ENCODE measurements at places on chromosomes 2 and 18.

- no peak for DNase-seq
Observed at GRCh38 chr2:239953418-239954061, 71.6 kb downstream of the NDUFA10 start.

DNA sequence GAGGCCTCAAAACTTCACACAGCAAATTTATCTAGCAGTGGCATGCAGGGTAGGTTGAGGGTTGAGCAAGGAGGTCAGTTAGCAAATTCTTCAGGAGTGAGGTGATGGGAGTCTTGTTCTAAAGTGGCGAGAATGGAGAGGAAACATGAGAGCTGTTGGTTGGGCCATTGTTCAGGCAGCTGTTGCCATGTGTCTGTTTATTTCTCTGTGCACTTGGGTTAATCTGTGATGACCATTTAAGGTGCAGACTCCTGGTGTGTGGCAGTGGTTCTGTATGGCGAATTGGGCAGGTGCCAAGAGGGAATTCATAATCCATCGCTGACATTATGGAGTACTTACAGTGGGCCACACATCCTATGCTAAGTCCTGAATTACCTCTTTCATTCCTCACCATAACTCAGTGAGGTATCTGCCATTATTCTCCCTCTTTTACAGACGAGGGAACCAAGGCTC lies 30.4 kb downstream of the TMEM178A start:
- DNase-seq = no peak

GRCh38 chr2:209391776-209392401 lies 32.0 kb upstream of the MAP2 start:
- DNase-seq = no peak

DNA sequence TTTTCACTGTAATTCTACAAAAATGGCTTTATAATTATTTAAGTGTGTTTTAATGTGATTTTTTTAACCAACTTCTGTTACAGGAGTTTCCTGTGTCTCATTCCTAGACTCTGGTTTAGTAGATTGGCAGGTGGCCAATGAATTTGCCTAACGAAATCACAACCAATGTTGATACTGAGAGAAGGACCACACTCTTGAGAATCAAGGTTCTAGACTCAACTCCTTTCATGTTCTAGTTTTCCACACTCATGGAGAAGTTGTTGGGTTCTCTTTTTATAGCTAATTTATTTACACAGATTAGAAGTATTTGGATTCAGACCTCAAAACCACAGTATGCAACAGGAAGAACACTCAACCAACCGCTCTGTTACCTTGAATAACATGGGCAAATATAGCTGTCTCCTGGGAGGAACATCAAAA lies 22.6 kb upstream of the USP34 start:
- no peak for DNase-seq

- DNase-seq = no peak
Observed at GRCh38 chr2:1804865-1805264, 60.5 kb upstream of the PXDN start.

- DNase-seq = no peak
Observed at GRCh38 chr2:230987137-230988020, 8.5 kb upstream of the SPATA3 start.

DNA sequence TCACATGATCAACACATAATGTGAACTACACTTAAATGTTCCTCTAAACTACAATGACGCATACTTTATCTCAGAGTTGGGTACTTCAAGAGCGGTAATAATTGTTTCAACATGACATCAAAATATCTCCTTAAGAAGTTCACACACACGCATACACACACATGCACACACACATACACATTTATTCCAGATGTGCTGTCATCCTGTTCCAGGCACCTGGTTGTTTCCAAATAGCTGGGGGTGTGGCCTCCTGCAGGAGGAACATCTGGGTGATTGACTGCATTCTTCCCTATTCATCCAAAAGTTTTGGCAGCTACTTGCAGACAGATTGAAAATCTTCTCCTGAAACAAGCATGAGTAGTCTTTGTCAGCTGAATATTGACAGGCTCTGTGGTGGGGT lies 37.9 kb upstream of the PIK3C3 start:
- no peak for DNase-seq

DNA sequence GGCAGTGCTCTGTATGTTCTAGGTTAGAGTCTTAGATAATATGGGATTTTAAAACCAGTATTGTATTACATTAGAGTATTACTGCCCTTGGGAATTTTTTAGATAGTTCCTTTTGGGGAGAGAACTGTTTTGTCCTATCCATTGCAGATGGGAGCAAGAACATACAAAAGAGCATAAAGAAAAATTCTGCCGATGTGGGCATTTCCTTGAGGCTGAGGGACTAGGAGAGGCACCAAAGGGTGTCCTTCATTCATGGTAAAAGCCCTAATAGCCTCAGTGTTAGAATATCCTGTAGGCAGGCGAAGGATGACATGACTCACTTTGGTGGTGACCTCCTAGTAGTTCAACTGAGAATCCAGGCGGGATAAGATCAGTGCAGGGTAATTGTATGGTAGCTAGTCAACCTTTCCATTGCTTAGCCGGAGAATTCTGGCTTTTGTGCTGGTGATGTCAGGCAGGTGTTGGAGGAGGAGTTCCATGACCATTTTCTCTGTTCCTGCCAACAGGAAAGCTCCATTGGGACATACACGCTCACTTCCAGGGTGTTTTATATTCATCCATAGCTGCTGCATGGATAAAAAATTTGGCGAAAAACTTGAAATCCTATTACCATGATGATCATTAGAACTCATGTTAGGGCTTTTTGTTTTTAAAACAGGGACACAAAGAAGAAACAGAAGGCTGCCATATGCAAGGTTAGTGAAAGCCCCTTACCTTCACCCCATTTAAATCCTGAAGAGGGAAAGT lies 28.1 kb downstream of the EPAS1 start:
- DNase-seq = no peak

DNA sequence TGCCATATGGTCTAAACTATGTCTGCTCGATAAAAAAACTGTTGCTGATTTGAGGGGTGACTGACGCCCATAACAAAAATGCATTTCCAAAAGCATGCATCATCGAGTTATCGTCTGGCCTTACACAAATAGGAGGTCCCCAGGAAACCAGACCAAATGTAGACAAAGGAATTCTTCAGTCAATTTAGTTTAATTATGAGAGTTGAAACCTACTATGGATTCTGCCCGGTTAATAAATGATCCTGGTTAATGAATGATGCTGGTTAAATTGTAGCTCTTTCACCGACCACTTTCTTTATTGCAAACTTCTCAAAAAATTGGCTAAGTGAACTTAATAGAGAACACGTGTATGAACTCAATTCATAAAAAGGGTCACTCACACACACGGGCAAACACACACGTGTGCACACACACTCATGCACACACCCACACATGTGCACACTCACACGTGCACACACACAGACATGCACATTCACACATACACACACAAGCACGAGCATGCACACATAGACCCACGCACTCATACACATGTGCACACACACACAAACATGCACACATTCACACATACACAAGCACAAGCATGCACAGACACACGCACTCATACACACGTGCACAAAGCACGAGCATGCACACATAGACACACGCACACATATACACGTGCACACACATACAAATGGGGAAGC lies 59.0 kb upstream of the SALL3 start:
- DNase-seq = no peak

DNA sequence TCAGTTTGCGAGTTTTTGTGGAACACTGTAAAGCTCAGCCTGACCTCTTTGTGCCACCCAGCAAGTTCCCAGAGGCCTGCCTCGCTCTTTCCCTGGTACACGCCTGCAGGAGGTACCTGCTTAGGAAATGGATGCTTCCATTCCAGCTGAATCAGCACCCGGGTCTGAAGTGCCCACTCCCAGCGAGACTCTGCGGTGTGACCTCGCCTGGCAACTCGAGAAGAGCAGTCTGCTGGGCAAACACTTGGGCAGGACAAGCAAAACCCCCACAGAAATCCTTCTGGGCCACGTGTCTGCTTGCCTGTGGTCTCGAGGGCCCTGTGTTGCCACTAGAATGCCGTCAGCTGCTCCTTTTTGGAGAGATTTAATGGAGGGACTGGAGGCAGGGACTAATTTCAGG lies 127.6 kb downstream of the MAPK4 start:
- no peak for DNase-seq

DNA sequence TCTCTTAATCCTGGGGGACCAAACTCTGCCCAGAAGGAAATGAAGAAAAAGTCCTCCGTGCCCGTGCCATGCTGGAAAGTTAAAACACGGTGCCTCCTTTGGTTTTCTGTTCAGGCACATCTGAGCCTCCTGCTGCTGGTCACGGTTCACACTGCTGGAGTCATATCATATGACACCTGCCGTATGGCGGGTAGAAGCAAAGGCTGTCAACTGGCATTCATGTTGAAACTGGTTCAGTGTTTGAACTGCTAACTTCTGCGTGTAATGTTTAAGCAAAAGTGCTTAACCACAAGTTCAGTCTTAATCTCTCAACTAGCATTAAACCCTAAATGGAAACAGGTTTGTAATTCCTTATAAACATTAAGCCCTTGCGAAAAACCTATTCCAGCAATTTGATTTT lies 3.1 kb downstream of the STK39 start:
- DNase-seq = no peak

DNA sequence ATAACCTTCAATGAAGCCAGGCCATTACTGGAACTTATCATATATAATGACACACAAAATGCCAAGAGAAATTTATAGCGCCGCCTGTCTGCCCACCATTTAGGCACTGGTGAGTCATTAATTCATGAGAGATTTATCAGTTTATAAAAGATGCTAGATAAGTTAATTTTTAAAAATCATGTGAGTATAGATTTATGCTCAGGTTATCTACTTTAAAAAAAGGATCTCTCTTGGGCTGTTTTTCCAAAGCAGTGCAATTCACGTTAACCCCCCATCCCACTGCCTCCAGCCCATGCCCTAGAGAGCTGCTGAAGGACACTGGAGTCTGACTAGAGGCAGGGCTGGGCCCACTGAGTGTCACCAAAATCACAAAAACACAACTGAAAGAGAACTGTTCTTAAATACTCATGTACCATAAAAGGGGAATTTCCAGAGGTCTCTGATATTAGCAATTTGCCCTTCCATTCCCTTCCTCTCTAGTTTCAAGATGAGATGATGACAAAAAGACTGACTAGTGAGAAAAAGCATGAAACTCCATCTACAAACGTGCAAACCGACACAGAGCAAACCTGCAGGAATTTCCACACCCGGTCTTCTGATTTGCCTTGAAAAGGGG lies 160.8 kb downstream of the BCL2 start:
- DNase-seq = no peak

DNA sequence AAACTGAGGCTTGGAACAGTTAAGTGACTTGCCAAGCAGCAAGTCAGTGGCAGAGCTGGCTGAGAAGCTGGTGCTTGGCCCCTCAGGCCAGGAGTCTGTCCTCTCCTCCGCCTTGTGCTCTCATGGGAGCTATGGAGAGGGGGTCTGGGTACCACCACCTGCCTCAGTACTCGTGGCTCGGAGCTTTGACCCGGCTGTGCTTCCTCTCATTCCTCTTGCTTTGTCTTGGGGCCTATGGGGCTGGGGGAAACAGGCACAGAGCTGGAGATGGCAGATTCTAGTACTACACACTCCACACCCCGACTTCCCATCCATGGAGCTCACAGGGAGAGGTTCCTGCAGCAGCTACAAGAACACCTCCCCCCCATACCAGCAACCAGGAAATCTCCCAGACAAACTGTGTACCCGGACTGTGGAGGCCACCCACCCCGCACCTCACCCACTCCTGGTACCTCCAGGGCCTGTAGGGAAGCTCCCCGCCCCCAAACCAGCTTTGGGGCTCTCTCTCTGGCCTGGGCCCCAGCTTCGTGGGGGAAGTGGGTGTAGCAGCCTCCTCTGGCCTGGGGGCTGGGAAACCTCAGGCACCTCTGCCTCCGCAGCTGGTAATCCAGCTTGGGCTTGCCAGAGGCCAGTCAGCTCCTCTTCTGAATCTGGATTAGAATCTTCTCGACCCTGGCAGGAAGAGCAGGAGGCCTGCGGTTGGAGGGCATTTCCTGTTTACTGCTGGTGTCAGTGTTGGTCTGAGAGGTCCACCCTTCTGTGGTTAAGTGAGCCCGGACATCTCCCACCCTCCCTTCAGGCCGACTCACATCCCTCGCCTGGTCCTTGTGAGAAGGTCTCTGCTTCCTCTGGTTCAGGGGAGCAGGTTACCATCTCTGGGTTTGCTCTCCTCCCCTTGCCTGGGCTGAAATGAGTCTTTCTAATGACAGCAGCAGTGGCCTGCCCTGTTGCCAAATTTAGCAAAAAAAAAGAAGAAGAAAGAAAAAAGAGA lies 22.3 kb upstream of the RHOB start:
- no peak for DNase-seq

DNA sequence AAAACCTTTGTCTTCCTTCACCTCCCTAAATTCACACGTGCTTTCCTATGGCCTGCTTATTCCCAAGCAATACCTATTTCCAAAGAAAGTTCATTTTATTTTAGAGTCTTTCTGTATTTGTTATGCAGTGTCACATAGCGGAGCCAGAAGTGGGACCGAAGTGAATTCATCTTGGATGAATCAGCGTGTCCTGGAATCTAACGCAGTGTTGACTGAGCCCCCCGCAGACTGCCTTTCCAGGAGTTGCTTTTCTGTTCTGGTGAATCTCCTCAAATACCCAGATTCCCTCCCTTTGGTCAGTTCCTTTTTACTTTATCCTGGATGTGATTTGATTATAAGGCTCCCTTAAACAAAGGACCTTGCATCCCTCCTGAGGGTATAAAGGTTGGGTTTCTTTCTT lies 10.8 kb downstream of the ALPP start:
- no peak for DNase-seq

DNA sequence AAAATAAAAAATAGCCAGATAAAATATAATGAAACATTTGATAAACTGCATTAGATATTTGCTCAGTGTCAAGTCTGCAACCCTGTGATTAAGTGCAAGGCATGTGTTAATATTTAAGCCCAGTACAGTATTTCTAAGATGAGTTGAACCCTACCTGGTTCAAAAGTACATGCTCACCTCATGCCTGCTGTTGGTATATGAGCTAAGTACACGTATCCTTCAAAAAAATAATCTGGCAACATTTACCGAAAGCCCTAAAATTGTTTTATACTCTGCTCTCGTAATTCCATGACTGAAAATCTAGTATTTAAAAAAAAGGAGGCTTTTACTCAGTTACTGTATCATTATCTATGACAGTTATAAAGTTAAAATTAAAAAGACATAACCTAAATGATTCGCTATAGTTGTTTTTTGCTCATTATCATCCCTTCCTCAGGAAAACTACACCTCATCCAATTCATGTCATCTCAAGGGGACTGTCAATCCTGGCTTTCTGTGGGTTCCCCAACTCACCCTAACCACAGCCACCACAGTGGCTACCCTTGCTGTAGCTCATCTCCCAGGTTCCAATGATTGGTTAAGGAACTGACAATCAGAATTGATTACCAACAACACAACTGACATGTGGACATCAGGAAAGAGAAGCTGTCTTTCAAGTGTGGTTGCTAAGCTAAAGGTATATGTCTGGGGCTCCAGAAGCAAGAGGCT lies 10.6 kb downstream of the TLK1 start:
- DNase-seq = no peak

Data from cortex of kidney (tissue), 1 donor.